ENCODE measurements at places on chromosomes 6 and 20.

- no peak for DNase-seq
These were observed 47.7 kb downstream of the SPATA2 start for GRCh38 chr20:49867453-49868215.

- peak; percentile 18 for DNase-seq
These were observed 3.0 kb downstream of the CASS4 start for GRCh38 chr20:56414842-56415765.

GRCh38 chr6:85077098-85077497 lies 312.7 kb upstream of the TBX18 start:
- DNase-seq: no peak

DNA sequence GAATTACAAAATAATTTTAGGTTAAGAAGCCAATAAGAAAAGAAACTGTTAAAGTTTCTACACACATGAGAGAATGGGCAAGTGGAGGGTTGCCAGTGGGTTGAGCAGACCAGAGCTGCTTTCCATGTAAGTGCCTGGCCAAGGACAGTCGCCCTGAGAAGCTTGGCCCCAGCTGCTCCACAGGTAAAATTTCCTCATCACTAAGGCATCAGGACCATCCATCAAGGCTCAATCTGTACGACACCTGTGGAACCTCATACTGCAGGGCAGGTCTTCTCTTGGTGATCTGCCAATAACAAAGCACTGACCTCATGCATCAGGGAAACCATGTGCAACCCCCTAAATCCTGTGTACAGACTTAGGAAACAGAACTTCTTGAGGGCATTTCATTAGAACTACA lies 115.4 kb downstream of the INSM1 start:
- no peak for DNase-seq

DNA sequence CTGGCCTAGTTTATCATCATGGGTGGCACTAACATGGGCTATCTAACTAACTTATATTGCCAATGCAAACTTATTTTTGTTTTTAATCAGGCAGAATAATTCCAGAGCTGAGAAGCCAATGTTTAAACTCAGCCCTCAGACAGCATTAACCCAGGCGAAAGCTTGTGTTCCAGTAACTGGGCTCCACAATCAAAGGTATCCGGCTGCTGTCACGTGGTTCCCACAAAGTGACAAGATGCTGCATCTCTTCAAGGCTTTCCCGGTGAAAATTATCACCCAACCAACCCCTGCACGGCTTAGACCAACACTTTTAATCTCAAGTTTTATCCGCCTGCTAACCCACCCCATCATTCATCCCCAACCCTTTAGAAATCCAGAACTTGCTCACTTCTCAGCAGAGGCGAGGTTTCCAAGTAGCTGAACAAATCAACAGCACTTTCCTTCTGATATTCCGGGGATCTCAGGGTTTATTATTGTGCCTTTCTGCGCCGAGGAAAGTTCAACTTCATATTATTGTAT lies 885 bp downstream of the MTCL3 start:
- no peak for DNase-seq

GRCh38 chr6:105648276-105648675 lies 245.4 kb upstream of the PREP start:
- no peak for DNase-seq

GRCh38 chr20:24277196-24277595 lies 192.2 kb upstream of the SYNDIG1 start:
- no peak for DNase-seq

DNA sequence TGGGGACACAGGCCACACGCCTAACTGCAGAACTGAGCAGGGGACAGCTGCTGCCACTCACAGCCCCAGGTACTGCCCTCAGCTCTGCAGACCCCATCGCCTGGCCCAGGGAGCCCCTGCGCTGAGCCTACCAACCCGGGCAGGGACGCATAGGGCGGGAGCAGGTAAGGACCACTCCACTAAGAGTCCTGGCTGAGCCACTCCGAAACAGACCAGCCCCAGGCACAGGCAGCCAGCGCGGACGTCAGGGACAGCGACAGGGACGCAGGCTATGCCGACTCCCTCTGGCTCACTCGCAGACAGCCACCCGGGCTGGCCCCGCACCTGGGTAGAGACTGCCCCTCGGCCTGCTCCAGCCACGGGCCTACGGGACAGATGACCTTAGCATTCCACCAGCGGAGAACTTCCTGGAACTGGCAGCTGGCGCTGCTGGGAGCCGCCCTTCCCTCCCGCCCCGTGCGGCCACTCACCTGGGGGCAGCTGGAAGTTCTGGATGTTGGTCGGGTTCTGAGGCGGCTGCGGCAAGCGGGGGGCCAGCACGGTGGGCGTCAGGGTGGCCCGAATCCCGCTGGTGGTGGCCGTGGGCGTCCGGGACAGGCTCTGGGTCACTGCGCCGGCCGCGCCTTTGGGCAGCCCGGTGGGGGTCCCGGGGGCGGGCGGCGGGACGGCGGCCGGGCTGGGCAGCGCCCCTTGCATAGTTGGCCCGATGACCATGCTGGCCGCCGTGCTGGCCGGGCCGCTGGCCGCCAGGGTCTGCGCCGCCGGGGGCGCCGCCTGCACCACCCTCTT lies 1.5 kb downstream of the TAF4 start:
- DNase-seq: no peak

GRCh38 chr6:152341596-152341995 lies 295.6 kb downstream of the SYNE1 start:
- no peak for DNase-seq

DNA sequence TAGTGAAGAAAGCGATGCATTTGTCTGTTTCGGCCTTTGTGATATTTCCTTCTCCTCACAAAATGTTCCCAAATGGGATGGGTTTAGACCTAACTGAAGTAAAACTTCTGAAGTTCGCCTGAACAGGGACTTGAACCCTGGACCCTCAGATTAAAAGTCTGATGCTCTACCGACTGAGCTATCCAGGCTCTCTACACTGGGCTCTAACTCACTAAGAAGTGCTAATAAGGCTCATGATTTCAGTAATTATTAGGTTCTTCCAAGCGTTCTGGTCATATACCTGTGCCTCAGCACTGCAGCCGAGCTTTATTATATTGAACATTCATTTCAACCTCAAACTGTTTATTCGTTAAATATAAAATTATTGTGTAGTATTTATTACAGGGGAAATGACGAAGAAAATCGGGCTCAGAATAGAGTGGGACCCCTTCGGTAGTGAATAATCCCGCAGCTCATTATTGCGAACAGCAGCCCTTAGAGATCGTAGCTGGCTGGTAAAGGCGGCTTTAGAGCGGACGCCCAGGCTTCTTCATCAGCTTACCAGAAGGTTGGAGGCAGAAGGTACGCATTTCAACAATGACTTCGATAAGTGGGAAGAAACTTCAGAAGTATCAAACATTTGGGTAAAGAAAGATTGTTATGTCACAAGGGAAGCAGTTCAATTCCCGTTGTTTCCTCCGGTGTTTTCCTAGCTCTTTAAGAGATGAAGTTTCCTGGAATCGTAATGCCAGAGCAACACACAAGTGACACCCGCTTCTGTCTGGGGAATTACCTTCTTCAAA lies 119.0 kb upstream of the ZNF184 start:
- DNase-seq: no peak

DNA sequence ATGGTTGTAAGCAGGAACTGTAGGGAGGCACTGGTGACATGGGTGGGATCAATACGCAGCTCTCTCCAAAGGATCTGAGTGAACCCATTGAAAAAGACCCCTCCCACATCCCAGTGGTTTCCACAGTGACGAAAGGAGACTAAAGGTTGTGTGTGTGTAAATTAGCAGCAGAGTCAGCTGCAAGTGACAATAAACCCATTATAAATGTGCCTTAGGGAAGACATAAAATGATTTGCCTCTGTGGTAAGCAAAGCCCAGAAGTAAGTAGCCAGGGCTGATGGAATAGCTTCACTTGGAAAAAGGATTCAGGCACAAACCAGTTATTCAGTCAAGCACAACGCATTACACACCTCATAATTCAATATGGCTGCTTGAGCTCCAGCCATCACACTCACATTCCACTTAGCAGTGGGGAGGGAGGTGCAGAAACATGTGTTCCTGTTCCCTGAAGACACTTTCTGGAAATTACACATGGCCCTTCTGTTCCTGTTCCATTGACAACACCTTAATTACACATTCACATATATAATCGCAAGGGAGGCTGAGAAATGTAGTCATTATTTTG lies 231.4 kb downstream of the PREX1 start:
- DNase-seq: no peak

GRCh38 chr20:49646126-49646525 lies 67.6 kb downstream of the B4GALT5 start:
- DNase-seq: peak; percentile 35

- no peak for DNase-seq
These were observed 34.9 kb upstream of the ALDH8A1 start for GRCh38 chr6:134984821-134985220.

DNA sequence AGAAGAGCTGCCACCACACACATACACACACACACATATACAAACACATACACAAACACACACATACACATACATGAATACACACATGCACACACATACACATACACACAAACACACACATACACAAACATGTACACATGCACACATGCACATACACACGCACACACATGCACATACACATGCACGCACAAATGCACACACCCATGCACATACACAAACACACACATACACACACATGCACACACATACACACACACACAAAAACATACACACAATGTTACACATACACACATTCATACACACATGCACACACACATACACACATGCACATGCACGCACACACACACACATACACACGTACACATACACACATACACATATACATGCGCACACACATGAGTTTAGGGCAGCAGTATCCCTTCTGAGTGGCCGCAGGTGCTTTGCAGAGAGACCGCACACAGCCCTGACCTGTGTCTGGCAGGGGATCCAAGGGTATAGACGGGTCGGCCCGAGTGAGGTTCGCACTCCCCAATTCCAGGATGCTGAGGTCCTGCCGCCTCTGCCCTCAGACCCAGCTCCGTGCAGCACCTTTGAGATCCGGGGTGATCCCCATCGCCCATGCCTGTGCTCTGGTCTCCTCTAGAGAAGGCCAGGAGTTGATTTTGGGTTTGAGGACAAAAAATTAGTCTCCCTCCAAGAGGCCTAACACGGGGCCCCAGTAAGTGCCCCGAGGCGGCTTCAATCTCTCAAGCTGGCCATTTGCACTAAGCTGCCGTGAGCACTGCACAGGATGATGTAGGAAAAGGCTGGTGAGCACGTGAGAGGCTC lies 56.8 kb downstream of the TMEM242 start:
- DNase-seq: no peak

DNA sequence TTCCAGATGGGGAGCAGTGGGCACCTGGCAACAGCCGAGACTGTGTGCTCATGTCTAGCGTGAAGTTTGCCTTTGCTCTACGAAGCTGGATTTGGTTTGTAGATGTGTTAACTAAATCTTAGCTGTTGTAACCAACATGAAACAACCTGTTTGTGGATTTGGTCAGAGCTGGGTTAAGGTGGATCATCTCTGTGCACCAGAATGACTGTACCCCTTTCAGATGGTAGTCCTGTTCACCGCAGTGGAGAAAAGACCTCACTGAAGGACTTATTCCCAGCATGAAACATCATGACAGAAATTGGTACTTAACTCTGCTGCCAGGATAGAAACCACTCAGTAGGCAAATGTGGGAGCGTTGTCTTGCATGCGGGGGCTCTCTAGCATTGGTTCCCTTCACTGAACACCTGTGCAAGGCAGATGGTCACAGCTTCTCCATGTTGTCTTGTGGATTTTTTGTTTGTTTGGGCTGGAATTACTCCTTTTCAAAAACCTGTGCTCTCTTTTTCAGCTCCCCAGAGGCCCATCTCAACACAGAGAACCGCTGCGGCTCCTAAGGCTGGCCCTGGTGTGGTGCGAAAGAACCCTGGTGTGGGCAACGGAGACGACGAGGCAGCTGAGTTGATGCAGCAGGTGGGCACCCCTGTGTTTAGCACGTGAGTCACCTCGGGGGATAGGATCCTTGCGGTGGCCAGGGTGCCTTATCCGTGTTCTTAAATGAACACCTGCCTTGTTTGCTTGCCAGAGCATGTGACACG lies 19.3 kb upstream of the EFCAB8 start:
- no peak for DNase-seq

DNA sequence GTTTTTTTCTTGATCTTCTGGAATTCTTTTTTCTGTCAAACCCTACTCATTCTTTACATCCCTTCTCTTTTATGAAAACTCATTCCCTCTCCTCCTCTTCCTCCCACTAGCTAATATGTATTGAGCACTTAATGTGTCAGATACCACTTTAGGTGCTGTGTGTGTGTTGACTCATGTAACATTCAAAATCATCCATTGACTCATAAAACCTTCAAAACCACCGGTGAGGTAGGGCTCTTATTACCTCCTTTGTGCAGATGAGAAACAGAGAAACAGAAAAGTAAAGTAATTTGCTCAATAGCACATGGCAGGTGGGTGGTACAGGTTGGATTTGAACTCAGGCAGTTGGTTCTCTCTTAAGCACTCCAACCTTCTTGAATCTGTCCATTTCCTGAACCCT lies 136.3 kb upstream of the NEDD9 start:
- DNase-seq: no peak

- DNase-seq: peak; percentile 94
These were observed 9.2 kb upstream of the C6orf141 start for GRCh38 chr6:49541210-49541724.

- DNase-seq: no peak
These were observed 24.5 kb downstream of the FAM110A start for GRCh38 chr20:858011-858410.

- DNase-seq: no peak
These were observed 46.2 kb downstream of the YTHDF1 start for GRCh38 chr20:63169681-63170080.

All from AG09309 (cell line).